ENCODE measurements at places on chromosomes 5 and 9.
A peak's percentile ranks its signal among the peaks of the same experiment; 100 is the strongest.

- DNase-seq, result peak; percentile 78
These were observed 24.3 kb downstream of the ABCA1 start for GRCh38 chr9:104903609-104904008.

DNA sequence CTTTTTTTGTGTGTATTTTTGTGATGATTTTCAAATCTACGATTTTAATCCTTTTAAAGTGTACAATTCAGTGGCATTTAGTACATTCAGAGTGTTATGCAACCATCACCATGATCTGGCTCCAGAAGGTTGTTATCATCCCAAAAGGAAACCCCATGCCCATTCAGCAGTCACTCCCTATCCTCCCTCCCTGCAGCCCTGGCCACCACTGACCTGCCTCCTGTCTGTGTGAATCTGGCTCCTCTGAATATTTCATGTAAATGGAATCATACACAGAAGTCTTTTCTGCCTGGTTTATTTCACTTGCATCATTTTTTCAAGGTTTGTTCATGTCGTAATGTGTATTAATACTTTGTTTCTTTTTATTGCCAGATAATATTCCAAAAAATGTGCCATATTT is 32.5 kb downstream of the HABP4 start:
- DNase-seq, result peak; percentile 32

GRCh38 chr5:106167766-106168165 is 1503.0 kb downstream of the EFNA5 start:
- DNase-seq, result no peak

GRCh38 chr9:22029231-22029630 is 20.1 kb upstream of the CDKN2B start:
- peak; percentile 49 for DNase-seq

DNA sequence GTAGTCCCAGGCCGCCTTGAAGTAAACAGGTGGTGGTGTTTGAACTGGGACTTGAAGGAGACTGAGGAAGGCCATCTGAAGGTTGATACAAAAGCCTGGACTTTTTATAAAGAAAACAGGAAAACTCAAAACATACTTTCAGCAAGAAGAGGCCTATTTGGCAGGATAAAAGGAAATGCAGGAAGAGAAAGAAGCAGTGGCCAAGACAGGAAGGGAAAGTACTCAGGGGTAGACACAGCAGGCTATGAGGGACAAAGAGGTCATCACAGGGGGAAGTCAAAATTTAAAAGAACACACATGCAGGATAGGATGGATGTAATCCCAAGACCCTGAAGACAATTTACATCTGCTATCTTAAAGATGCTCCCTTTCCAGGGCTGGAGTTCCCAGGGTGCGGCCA is 13.0 kb downstream of the TLE1 start:
- DNase-seq, result no peak

GRCh38 chr9:75993434-75993833 is 103.0 kb downstream of the PCSK5 start:
- peak; percentile 52 for DNase-seq

DNA sequence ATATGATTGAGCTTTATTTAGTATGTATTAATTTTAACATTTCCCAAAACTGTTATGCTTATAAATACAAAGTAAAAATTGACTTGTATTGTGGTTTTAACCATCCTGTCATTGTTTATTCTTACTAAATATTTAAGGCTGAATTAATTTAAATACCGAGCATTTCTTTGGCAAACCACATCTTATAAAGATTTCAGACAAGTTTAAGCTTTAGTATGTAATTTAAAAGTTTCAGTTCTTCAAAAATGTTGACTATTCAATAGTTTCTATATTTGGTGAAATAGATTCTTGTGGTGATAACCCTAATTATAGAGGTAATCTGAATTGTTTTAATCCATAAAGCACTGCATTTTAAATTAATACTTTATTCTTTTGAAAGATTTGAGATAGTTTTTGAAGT is 65.5 kb downstream of the CCNH start:
- no peak for DNase-seq

DNA sequence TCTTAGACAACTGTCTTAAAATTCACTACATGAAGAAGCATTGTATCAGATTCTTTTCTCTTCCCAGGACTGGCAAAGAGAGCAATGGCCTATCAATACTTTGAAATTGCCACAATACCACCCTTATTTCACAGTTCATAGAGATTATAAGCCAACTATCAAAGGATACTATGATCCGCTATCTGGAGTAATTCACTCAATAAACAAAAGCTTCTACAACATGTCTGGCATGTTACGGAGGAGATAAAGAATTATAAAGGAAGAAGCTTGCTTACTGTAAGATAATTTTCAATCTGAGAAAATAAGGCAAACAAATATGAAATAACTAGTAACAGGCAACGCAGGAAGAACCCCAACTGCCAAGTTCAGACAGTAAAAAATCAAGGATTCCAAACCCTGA is 114.8 kb downstream of the GNAQ start:
- no peak for DNase-seq
